Right lobe of liver (tissue), 6 donors: ENCODE measurements at places on chromosomes 16 and 17.

- peak; percentile 63 for DNase-seq
Measured at GRCh38 chr16:27401768-27402568, at the start of gene IL21R. Gene IL21R, plus strand, starts transcription at chr16:27402174. Its CDS starts 27,898 bp downstream, at chr16:27430072.

DNA sequence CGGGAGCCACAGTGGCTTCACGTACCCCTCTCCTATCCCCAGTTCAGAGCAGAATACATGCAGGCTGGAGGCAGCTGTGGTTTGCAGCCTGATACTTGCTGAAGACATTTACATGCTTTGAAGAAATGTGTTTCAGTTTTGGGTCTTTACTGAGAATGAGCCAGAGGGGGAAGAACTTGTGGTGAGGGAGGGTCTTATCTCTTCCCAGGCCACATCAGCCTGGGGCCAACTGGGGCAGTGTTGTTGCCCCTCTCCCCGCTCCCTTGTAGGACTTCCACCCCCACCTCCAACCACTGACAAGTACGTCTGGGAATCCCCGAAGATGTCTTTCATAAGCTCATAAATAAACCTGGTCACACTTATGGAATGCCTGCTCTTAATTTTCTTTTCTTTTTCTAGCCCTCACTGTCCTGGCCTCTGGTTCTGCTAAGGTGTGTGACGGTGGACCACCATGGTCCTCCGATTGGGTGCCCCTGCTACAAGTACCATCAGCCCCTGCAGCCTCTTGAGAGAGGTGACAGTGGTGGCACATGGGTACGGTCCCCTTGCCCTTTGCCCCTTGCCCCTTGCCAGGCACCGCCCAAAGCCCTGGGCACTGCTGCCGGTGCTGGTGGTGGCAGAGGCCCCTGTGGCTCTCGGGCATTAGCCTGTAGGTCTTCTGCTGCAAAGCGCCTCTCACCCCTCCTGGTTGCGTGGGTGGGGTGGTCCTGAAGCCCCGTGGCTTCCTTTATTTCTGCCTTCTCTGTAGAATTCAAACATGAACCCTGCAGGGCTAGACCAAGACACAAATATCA lies 144.8 kb upstream of the RPH3AL start:
- no peak for DNase-seq

- DNase-seq = no peak
Measured at GRCh38 chr16:24309258-24310142, 53.4 kb downstream of the CACNG3 start.

DNA sequence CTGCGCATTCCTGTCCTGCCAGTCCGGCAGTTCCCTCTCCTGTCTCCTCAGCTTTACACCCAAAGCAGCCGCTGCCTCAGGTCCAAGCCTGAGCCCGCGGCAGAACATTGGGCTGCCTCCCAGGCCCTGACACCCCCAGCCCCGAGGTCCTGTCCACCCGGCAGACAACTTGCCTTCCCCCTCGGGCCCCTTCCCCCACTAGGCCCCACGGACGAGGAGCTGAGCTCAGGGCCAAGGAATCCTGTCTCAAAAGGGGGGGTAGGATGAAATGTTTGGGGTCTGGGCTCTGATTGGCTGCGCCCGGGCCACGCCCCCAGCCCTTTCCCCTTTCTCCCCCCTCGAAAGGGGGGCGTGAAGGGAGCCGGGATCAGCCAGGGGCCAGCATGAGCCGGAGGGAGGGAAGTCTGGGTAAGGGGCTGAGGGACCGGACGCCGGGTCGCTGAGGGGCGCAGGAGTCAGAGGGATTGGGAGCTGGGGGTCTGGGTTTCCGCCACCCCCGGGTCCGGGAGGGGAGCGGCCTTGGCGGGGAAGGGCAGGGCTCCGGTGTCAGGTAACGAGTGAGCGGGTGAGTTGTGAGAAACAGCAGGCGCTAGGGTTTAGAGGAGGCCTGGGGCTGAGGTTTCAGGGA lies at the start of gene CTF1:
TSS of gene CTF1 (plus strand) at position 354 of the 628 bp plus-strand sequence. CDS start at position 384, 30 bp downstream.
- peak; percentile 63 for DNase-seq

DNA sequence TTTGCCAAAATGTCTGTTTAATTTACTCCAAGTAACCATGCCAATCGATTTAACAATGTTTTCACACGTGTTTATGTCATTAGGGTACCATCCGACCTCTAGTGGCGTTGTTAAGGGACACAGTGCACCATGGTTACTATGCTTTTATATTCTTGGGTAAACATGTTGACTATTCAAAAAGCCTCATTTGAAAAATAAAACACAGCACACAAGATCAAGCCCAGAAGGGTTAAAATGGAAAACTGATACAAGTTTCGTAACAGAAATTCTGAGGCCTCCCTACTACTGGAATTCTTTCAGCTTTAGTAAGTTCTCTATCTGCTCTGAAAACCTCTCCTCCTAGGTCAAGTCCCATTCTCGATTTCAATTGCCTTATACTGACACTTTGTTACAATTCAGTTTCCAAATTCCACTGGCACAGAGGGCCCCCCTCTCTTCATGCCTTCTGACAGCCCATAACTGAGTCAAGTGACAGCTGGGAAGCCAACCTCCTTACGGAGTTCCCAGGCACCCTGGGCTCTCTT lies 2.1 kb downstream of the CFAP20 start:
- DNase-seq = peak; percentile 54

DNA sequence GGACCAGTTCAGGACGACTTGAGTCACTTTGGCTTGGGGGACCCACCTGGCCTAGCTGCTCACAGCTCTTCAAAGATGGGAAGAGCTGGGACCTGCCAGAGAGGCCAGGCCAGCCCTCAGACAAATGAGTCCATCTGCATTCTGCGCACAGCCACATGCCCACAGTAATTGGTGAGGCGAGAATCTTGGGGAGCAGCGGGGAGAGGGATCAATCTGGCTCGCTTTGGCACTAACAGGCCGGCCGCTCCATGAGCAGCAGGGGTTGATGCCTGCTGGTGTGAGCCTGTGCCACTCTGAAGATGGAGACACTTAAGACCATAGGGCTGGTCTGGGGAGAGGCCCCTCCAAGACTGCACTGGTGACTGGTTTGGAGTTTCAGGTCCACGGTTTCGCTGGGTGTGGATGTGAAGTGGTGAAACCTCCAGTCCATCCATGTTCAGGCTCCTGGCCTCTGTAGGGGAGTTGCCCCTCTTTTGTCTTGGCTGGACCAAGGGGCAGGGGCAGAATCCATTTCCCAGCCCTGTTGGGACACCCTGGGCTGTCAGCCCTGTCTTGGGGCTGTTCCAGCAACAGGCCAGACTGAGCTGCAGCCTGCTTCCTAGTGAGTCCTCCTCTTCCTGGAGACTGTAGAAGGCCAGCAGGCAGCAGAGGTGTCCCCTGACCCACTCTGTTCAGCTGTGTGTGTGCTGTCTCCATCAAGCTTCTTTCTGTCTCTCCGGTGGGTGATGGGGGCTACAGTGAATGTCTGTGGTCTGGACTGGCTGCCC lies 7.3 kb downstream of the CTRL start:
- DNase-seq = no peak

DNA sequence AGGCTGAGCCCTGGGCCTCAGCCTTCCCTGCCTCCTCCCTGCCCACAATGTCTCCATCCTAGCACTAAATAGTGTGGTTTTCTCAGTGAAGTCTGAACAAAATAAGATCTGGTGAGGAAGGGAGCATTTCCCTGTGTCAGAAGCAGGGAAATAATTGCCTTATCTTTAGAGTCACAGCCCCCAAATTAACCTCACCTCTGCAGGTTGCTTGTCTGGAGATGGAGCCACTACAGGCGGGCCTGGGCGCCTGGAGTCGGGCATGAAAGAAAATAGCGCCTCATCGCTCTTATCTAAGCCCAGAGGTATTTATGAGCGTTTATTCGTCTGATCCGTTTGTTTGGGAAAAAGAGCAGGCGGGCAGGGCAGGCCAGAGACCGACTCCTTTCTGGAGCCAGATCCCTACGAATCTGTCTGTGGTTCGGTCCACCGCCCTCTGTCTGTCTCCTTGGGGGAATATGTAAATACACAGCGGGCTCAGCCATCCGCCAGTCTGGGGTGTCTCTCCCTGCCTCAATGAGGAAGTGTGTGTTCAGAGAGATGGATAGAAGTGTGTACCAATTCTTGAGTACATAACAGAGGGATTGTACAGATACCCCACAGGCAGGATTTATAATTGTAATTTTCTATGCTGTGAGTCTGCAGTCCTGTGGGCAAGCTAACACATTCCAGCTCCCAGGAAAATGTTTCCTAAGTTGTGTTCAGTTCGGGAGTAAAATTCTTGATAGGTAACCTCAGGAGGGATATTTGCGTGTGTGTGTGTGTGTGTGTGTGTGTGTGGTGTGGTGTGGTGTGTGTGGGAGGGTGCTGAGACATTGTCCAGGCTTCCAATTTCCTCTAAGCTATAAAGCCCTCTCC lies 4.3 kb downstream of the HOXB6 start:
- no peak for DNase-seq

GRCh38 chr17:38735161-38735997 lies 5.2 kb downstream of the CISD3 start:
- peak; percentile 71 for DNase-seq

DNA sequence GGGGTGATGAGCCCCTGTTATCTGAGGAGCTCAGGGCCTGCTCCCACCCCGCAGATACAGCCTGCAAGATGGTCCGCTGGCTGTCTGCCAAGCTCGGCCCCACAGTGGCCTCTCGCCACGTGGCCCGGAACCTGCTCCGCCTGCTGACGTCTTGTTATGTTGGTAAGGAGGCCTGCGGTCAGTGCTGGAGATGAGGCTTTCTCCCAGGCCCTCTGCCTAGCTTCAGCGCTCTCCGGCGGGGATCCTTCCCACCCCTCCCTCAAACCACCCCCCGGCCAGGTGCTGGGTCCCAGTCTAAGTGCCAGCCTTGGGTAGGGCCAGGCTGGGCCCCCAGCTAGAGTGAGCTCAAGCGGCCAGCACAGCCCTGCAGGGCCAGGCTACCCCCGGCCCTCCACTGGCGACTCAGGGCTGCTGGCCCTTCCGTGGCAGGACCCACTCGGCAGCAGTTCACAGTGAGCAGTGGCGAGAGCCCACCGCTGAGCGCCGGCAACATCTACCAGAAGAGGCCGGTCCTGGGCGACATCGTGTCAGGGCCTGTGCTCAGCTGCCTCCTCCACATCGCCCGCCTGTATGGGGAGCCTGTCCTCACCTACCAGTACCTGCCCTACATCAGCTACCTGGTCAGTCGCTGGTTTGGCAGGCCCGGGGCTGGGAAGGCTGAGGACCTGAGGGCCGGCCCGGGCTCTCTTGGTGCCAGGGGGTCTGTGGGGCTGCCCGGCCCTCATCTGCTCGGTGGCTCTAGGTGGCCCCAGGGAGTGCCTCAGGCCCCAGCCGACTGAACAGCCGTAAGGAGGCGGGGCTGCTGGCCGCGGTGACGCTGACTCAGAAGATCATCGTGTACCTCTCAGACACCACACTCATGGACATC lies 6.1 kb downstream of the WDR81 start:
- DNase-seq = peak; percentile 71

- DNase-seq = no peak
Measured at GRCh38 chr16:8878523-8878911, 3.6 kb upstream of the LITAFD start.

DNA sequence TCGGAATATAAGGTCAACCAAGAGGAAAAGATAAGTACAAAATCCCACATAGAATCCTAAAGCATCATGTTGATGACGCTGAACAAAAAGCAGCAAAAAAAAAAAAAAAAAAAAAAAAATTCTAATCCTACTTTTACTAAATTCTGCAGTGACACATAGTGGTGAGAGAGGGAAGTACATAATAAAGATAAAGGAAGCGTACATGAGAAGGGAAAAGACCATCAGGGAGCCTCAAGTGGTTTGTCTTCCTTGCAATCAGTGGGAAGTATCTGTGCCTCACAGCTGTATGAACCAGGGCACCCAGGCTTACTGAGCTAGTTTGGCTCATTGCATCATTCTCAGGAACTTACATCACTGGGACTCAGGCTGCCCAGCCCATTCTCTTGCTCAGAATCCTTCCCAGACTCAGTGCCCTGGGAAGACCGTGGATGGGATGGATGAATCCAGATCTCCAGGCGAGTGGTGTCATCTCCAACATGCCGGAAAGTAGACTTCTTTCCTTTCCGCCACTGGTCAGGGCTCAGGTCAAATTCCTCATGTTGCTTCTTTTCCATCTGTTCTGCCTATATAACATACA lies 21.2 kb downstream of the SMG6 start:
- DNase-seq = no peak

GRCh38 chr17:57517273-57517631 lies 227.8 kb downstream of the CCDC182 start:
- no peak for DNase-seq

DNA sequence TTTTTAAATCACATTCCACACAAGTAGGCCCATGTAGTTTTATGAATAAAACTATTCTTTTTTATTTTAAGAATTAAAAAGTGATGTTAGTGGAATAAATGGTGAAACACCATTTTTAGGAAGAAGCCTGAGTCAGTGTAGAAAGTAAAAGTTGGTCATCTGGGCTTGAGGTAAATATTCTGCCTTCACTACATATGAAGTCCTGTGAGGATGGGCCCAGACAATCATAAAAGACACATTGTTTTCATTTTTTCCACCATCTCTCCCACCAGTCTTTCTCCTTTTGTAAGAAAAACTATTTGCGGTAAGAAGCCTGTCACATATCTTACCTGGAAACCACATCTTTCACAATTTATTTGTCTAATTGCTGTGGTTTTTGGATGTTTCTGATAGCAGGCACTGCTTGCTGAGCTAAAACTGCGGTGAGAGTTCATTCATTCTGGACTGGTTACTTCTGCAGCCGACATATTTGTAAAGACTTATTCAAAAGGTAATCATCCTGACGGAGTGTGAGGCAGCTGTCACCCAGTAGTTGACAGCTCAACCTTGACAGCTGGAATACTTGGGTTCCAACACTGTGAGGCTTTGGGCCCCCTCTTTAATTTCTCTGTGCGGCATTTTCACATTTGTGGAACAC lies 10.6 kb upstream of the RFFL start:
- DNase-seq = no peak

GRCh38 chr16:19288872-19289799 lies 3.6 kb downstream of the CLEC19A start:
- DNase-seq = no peak

DNA sequence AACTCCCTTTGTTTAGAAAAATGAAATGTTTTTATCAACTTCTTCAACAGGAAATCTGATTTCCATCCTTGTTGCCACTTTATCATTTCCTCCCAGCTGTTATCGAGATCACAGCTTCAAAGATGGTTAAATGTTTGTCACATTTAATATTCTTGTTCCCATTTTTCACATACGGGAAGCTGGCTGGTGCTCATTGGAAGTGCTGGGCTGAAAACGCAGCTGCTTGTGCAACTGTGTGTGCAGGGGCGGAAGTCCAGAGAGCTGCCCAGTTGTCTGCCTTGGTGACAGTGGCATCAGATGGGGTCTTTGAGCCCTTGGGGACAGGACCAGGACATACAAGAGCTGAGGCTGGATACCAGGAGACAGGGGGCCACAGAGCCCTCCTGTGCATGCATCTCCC lies 549.2 kb upstream of the CDH11 start:
- no peak for DNase-seq

- DNase-seq = no peak
Measured at GRCh38 chr17:50392621-50393020, 4.7 kb downstream of the LRRC59 start.

- DNase-seq = no peak
Measured at GRCh38 chr17:64133546-64134215, 3.7 kb upstream of the ERN1 start.

DNA sequence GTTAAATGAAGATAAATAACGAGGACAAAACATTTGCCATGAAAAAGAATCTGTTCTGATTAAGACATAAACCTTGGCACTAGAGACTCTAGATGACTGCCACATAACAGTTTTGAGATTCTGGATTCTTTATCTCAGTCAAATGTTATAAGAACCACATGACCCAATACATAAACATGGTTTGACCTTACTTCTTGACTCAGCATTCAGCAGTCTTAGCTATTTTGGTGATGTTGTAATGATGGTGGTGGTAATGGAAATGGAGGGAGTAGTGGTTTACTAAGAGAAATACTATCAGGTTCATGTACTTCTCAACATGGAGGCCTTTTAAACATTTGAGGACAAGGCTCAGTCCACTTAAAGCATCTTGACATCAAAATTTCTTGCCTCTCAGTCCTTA lies 925.4 kb downstream of the CDH11 start:
- DNase-seq = no peak
